ENCODE measurements at places on chromosomes 7 and 10. TPM values are rescaled to one million over a fixed set of nuclear protein-coding genes. Genes with fewer than 3 reads are reported as not detected.

COL28A1 gene
- 0.73 TPM for total RNA-seq

- no peak for DNase-seq
Observed at GRCh38 chr10:34058845-34059614, 724.6 kb upstream of the NRP1 start.

DNA sequence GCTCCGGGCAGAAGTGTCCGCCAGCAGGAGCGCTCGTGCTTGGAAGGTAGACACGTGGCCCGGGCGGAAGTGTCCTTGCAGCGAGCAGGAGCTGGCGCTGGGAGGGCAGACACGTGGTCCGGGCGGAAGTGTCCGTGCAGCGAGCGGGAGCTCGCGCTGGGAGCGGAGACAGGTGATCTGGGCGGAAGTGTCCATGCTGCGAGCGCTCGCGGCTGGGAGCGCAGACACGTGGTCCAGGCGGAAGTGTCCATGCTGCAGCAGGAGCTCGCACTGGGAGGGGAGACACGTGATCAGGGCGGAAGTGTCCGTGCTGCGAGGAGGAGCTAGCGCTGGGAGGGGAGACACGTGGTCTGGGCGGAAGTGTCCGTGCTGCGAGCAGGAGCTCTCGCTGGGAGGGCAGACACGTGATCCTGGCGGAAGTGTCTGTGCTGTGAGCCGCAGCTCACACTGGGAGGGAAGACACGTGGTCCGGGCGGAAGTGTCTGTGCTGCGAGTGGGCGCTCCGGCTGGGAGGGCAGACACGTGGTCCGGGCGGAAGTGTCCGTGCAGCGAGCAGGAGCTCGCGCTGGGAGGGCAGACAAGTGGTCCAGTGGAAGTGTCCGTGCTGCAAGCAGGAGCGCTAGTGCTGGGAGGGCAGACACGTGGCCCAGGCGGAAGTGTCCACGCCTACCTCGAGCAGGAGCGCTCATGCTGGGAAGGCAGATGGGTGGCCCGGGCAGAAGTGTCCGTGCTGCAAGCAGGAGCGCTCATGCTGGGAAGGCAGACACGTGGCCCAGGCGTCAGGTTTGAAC lies 41.1 kb upstream of the PRKAR1B start:
- DNase-seq = no peak

DNA sequence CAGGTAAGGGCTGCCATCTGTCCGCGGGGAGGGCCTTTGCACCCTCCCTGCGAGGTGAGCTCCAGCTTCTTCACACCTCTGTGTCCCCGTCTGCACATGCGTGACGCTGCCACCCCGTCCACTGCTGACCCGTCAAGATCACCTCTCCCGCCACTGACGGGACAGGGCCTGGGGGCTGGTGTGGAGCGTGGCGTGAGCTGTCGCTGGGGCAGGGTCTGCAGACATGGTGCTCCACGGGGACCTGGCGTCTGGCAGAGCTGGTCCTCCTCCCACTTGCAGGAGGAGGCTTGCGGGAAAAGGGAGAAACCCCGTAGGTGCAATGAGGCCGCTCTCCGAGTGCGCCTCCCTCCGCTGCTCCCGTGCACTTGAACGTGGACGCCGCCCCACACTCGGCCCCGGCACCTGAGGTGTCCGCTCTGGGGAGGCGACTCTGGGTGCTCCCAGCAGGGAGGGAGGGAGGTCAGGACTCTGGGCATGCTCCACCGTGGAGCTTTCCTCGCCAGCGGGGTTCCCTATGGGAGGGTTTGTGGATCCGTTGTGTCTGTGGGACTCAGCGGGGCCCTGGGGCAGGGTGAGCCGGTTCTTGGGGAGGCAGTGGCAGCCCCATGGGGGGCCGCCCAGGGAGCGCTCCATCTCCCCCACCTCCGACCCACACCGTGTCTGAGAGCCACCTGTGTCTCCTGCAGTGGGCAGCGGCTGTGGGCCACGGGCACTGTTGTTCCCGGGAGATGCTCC lies 17.6 kb upstream of the DPYSL4 start:
- no peak for DNase-seq

DNA sequence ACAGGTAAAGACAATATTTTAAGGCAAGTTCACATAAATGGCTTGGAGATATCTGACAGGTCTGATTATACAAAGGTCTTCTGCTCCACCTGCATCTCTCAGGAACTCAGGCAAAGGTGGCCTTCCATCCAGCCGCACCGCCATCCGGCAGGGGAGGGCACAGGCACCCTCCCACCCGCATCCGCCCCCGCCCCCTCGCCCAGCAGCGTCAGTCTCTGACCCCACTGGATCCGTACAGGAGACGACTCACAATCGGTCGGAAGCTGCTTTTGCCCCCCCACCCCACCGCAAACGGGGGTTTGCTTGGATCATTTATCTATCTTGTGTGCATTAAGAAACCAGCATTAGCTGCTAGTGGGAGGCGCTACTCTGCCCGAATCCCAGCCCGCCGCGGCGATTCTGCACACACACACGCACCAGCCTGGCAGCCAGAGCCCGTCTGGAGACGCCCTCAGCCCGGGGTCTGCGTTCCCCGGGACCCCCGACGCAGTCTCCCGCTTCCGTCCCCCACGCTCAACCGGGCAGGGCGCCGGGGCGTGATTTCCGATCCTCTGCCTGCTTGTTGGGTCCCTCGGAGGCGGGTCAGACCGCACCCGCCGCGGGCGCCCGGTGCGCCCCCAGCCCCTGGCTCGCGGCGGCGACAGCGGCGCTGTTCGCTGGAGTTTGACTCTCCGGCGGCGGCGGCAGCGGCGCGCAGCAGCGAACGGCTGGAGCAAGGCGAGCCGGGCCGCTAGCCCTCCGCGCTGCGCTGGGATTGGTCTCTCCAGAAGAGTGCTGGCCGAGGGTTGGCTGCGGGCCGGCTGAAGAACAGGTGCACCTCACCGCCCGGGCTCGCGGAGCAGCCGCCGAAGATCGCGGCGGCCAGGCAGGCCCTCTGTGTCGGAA lies 820 bp upstream of the NRG3 start:
- DNase-seq = peak; percentile 76

TMEM270 gene
- not detected for total RNA-seq

DNA sequence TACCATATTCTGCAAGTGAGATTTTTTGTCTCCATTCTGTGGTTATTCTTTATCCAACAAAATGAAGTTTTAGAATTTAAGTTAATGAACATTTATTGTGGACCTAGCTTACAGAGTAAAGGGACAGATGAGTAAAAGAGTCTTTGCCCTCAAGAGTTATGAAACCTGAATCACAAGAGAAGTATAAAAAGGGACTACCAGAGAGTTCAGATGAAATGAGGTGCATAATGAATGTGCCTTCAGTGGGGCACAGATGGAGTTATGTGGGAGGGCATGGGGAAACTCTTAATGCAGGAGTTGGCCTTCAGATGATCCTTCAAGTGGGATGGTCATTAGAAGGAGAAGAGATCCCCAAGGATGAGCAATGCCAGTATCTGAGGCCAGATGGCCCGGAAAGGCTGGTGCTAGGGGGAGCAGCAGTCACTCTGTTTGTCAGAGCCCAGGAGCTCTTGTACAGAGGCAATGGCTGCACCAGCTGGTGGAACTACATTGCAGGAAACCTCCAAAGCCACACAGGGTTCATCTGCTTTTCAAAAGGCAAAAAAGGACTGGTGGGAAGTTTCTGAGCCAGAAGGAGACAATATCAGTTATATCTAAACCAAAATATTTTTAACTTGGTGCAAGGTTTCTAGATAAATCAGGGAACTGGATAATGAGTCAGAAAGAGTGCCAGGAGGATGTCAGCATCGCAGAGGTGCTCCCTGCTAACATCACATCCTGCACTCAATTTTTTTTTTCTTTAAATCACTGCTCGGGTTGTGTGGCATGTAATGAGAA lies 162.0 kb downstream of the KLF6 start:
- no peak for DNase-seq

HNRNPA2B1 gene
- total RNA-seq = 338 TPM

DNA sequence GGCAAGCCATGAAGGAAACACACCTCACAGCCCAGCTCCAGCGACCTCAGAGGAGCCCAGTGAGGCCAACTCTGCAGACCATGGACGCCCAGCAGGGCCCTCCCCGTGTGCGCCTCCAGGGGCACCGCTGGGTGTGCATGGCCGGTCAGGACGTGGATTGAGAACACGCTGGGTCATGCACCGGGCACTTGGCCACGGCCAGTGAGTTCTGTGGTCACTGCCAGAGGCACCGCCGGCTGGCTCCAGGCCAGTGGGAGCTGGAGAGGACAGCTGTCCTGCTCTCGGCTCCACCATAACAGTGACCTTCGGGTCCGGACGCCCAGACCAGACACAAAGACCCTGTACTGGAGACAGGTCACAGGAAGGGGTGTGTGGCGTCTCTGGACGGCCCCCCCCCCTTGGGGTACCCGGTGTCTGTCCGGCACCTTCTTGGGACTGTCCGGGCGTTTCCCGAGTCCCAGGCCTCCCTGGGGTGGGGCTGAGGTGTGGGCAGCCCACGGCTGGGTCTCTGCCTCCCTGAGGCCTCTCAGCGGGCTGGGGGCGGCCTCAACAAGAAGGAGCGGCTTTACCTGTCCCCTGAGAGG lies 50.4 kb upstream of the NKX6-2 start:
- no peak for DNase-seq

TWNK gene
- 3.4 TPM for total RNA-seq

MRLN gene
- total RNA-seq = not detected

FKBP9 gene
- total RNA-seq = 91.4 TPM

- no peak for DNase-seq
Observed at GRCh38 chr10:32489901-32490300, 44.0 kb downstream of the CCDC7 start.

MYO3A gene
- 1.0 TPM for total RNA-seq

C10orf143 gene
- total RNA-seq = 2.0 TPM

DNA sequence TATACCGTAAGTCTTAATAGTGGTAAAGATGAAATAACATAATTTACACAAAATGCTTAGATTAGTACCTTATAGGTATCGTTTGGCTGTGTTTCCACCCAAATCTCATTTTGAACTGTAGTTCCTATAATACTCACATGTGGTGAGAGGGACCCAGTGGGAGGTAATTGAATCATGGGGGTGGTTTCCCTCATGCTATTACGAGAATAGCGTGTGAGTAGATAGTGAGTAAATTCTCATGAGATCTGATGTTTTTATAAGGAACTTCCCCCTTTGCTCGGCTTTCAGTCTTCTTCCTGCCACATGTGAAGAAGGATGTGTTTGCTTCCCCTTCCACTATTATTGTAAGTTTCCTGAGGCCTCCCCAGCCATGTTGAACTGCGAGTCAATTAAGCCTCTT lies 426.3 kb upstream of the POT1 start:
- peak; percentile 2 for DNase-seq

GLRX3 gene
- total RNA-seq = 88.6 TPM

RNF32 gene
- total RNA-seq = 2.0 TPM

DDC gene
- total RNA-seq = 1.2 TPM

DNA sequence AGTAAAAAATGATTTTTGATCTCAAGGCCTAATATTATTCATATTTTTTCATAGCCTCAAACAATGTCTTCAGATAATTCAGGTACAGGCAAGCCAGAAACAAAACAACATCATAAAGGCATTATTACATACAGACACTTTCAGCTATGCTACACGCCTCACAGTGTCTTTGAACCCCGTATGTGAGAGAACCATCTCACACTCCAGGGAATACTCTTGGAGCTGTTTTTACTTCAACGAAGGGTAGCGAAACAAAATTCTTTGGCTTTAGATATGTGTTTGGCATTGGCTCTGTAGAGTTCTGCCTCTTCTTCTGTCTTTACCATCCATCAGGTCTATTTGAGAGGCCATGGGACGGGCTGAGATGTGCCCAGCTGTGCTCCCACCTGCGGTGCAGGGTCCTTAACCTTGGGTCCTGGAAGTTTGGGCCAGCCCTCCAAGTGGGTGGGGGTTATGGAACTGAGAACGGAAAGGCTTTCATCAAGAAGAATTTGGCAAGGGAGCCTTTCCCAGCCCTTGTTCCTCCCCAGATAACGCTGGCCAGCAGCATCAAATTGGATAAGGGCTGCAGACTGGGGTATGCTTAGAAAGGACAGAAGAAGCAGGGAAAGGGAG lies 276.9 kb downstream of the TCF7L2 start:
- DNase-seq = no peak

GRCh38 chr10:131973160-131973951 lies 8.4 kb downstream of the BNIP3 start:
- no peak for DNase-seq

GDF2 gene
- not detected for total RNA-seq

GRCh38 chr7:99042957-99043356 lies 101.0 kb downstream of the SMURF1 start:
- no peak for DNase-seq

GRCh38 chr7:70188901-70189650 lies 590.8 kb downstream of the AUTS2 start:
- no peak for DNase-seq

SVIL gene
- total RNA-seq = 103 TPM

COPG2 gene
- total RNA-seq = 16.6 TPM

DNA sequence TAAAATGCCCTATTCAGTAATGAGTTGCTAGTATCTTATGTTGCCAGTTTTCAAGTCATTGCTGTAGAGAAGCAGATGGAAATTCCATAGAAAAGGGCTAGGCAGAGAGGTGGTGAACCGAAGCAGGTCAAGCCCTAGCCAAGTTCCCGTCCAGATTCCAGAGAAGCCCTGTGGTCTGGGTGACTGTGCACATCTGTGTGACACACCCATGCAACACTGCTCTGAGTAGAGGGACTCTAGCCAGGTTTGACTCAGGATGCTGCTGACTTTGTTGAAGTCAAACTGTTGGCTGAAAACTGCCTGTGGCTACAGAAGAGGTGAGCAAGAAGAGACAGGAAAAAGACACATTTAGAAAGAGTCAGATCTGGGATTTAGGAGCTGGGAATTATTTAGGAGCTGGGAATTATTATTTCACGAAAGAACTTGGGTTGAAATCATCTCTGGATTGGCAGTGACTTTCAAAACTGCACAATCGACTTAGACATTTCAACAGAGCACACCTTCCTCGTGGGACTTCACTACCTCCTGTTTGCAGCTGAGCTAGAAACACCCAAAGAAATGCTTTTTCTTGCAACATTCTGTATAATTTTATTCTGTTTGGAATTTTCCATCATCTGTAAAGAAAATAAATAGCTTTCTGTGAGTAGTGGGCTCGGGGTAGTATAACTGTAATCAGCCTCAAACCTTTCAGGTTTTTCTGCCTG lies 149.1 kb upstream of the PRKCQ start:
- DNase-seq = no peak

DNA sequence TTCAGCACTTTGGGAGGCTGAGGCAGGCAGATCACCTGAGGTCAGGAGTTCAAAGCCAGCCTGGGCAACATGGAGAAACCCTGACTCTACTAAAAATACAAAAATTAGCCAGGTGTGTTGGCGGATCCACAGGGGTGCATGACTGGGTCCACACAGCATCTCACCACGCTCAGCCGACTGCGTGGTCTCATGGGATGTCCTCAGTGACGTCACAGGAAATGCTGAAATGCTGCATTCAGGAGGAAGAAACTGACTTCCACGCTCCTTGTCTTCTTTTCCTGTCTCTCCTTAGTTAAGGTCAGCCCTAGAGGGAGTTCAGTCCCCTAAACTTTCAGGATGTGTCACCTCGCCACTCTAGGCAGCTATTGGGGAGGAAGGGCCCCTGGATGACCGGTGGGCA lies 42.9 kb downstream of the XRCC2 start:
- no peak for DNase-seq
